Neuronal stem cell (in vitro differentiated cells): ENCODE measurements at places on chromosomes 5 and 9.

DNA sequence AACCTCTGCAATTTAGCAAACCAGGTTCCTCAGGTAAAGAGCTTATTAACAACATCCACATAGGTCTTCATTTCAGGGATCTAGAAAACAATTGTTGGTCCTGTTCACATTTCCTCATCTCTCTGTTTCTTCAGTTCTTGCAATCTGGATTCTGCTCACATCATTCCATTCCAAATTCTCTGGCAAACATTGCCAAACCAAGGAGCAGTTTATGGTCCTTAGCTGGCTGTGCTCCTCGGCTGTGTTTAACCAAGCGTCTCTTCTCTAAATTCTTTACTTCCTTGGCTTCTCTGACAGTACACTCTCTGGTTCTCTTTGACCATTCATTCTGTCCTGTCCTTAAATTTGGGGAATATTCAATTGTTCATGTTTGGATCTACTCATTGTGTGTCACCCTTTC lies 65.8 kb upstream of the RANBP3L start:
- H3K36me3 ChIP-seq = no peaks in the 10 kb centered on the region
- no peaks in the 10 kb centered on the region for H3K4me1 ChIP-seq
- no peak for DNase-seq
- H3K4me3 ChIP-seq = no peak overlapping the region

DNA sequence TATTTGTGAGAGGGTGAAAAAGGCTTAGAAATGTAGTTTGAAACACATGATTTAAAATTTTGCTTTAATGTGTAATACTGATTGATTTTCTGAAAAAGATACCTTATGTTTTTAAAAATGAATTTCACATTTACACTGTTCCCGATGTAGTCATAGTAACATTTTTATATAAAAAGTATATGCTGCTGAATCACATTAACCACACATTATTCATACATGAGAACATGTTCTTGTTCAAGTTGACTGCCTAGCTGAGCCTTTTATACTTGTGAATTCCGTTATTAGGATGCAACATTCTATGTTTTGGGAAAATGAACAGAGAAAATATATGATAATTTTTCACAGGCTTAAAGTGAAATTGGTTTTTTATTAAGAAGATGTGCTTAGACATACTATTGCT lies 461.1 kb upstream of the NUDT12 start:
- no peaks in the 10 kb centered on the region for H3K27me3 ChIP-seq
- no peaks in the 10 kb centered on the region for H3K4me1 ChIP-seq
- H3K4me3 ChIP-seq = no peak overlapping the region

- H3K27ac ChIP-seq = no peak overlapping the region
- DNase-seq = peak; percentile 26
- no peaks in the 10 kb centered on the region for H3K4me1 ChIP-seq
- H3K36me3 ChIP-seq = no peaks in the 10 kb centered on the region
Measured at GRCh38 chr9:4366591-4367330, 66.9 kb upstream of the GLIS3 start.

DNA sequence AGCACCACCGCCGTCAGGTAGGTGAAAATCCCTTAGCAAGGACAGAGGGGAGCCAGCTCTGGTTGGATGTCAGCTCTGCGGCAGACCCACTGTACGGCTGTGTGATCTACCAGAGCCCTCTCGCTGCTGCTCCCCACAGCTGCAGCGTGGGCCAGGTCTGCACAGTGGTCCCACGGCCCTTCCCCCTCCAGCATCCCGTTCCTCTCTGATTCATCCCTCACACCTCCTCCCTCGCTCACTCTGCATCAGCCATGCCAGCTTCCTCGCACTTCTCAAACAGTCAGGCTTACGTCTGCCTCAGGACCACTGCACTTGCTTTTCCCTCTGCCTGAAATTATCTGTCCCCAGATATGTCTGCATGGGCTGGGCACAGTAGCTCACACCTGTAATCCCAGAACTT lies 26.6 kb upstream of the CFAP157 start:
- H3K4me1 ChIP-seq = no peaks in the 10 kb centered on the region
- peaks cover 84% of the 10 kb centered on the region for H3K36me3 ChIP-seq
- no peaks in the 10 kb centered on the region for H3K27me3 ChIP-seq
- DNase-seq = no peak

GRCh38 chr9:17481565-17481964 lies 97.3 kb upstream of the SH3GL2 start:
- H3K27ac ChIP-seq = no peak overlapping the region
- no peak overlapping the region for H3K4me3 ChIP-seq
- no peaks in the 10 kb centered on the region for H3K36me3 ChIP-seq

DNA sequence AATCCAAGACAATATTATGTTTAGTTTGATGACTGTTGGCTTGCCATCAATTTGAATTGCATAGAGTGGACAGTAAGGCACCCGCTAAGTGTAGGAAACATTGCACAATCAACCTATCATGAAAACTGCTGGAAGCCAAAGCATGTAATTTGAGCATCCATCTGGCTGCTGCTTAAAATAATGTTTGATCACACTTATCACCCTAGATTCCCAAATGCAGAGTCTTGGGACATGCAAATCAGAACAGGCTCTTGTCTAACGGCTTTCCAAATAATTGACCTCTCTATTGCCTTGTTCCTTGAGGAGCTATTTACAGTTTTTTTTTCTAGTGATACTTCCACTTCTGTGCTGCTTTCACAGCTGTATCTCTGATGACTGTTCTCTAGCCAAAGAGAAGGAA lies 342.1 kb downstream of the PRR16 start:
- no peak overlapping the region for H3K4me3 ChIP-seq
- no peak overlapping the region for H3K27ac ChIP-seq
- DNase-seq = no peak
- H3K36me3 ChIP-seq = no peaks in the 10 kb centered on the region
- H3K4me1 ChIP-seq = no peaks in the 10 kb centered on the region
- H3K27me3 ChIP-seq = no peaks in the 10 kb centered on the region

GRCh38 chr5:145853781-145854376 lies 18.7 kb upstream of the PRELID2 start:
- no peak overlapping the region for H3K27ac ChIP-seq
- H3K27me3 ChIP-seq = no peaks in the 10 kb centered on the region
- H3K4me1 ChIP-seq = no peaks in the 10 kb centered on the region
- H3K4me3 ChIP-seq = no peak overlapping the region
- no peaks in the 10 kb centered on the region for H3K36me3 ChIP-seq
- no peak for DNase-seq

DNA sequence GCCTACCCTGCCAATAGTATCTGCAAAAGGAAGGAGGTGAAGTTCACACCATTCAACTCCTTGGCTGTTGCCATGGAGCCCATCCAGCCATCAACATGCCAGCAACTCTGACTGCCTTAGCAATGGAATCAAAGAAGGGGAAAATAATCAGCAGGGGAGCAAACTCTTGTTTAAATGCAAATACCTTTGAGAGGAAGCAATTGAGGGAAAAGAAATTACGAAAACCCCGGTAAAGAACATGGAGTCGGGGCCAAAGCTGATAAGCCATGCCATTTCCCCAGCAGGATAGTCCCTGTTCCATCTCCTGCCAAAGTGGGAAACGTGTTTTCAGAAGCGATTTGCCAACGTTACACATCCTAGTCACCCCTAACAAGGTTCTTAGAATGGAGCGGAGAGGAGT lies 69.0 kb downstream of the MFAP3 start:
- no peaks in the 10 kb centered on the region for H3K36me3 ChIP-seq
- H3K27me3 ChIP-seq = no peaks in the 10 kb centered on the region
- H3K4me1 ChIP-seq = peaks cover 16% of the 10 kb centered on the region
- peak overlapping the region; percentile 16 for H3K4me3 ChIP-seq
- DNase-seq = no peak
- H3K27ac ChIP-seq = no peak overlapping the region
